Activated naive CD8-positive, alpha-beta T cell treated with anti-CD3 and anti-CD28 coated beads for 36 hours (primary cell): ENCODE measurements at places on chromosomes 1 and 21.

DNA sequence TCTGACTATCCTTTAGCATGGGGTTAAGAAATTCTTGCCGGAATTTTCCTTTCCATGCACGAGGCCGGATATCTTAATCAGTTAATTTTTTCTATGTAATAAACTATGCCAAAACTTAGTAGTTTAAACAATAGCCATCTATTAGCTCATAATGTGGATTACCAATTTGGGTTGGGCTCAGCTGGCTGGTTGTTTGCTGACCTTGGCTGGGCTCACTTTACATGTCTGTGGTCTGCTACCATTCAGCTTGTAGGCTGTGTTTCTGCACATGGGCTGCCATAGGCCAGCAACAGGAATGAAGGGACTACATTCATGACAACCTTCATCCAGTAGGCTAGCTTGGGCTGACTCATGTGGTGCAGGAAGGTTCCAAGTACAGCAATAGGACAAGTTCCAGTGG, 56.0 kb upstream of the NTPCR start:
- peaks cover 5% of the 10 kb centered on the region for H3K27me3 ChIP-seq
- peaks cover 4% of the 10 kb centered on the region for H3K4me1 ChIP-seq
- H3K27ac ChIP-seq, result no peak overlapping the region
- H3K4me3 ChIP-seq, result no peak overlapping the region

DNA sequence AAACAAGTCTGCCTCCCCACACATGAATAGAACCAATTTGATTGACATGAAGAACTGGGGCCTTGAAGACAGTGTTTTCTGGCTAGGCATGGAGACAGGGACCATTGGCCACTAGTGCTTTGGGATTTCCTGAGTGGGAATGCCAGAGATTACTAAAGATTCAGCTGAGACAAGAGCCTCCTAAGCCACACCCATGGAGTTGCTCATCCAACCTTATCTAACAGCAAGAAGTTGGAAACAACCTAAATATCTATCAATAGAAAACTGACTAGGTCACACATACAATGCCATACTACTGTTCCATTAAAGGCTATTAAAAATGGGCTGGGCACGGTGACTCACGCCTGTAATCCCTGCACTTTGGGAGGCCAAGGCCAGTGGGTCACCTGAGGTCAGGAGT, 184.1 kb downstream of the ZBTB18 start:
- H3K27me3 ChIP-seq, result peaks cover 5% of the 10 kb centered on the region
- no peak for DNase-seq
- no peak overlapping the region for H3K4me3 ChIP-seq
- no peak overlapping the region for H3K27ac ChIP-seq

DNA sequence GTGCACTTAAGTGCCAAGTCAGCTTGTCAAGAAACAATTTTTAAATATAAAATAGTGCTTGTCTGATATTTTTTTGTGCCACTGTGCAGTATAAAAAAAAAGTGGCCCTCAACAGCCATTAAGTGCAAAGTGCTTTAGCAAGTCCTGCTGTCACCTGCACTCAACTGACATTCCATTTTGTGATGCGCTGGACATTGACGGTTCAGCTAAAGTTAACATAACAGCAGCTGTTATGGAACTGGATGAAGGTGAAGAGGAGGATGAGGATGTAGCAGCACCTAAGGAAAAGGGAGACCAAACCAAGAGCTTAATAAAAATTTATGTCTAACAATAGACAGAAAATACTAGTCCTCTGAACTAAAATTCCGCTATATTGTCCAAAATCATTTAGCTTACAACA, 7.3 kb upstream of the RBM34 start:
- H3K36me3 ChIP-seq, result peaks cover 15% of the 10 kb centered on the region
- no peak for DNase-seq
- no peaks in the 10 kb centered on the region for H3K4me1 ChIP-seq
- no peak overlapping the region for H3K27ac ChIP-seq
- no peak overlapping the region for H3K4me3 ChIP-seq

DNA sequence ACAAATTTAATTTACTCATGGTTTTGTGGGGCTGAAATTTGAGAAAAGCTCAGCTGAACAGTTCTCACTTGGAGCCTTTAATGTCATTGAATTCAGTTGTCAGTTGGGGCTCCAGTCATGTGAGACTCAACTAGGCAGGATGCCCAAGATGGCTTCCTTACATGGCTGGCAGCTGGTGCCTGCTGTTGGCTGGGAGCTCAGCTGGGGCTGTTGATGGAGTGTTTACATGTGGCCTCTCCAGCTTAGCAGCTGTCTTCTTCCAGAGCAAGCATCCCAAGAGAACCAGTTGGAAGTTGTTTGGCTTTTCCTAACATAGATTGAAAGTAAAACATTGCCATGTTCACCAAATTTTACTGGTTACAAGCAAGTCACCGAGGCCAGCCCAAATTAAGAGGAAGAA, 81.8 kb upstream of the KCNA3 start:
- no peak for DNase-seq
- no peak overlapping the region for H3K4me3 ChIP-seq
- no peak overlapping the region for H3K27ac ChIP-seq
- no peaks in the 10 kb centered on the region for H3K4me1 ChIP-seq

DNA sequence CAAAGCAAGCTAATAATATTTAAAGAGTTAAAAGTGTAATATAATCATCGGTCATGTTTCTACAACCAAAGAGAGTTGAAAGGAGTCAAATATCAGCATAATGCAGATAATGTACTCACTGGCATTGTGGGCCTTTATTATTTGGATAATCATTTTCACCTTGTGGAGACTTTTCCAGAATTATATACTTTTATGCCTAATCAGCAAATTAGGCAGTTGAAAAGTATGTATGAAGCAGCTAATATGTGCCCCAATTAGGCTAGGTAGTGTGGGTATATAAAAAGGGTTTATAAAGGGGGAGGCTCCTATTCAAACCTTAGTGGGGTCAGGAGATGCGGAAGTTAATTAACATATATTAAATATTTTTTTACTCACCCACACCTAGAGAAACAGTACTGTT, 102.8 kb upstream of the HNRNPU start:
- H3K36me3 ChIP-seq, result peaks cover 1% of the 10 kb centered on the region
- no peak overlapping the region for H3K27ac ChIP-seq
- no peaks in the 10 kb centered on the region for H3K27me3 ChIP-seq
- H3K4me3 ChIP-seq, result no peak overlapping the region

DNA sequence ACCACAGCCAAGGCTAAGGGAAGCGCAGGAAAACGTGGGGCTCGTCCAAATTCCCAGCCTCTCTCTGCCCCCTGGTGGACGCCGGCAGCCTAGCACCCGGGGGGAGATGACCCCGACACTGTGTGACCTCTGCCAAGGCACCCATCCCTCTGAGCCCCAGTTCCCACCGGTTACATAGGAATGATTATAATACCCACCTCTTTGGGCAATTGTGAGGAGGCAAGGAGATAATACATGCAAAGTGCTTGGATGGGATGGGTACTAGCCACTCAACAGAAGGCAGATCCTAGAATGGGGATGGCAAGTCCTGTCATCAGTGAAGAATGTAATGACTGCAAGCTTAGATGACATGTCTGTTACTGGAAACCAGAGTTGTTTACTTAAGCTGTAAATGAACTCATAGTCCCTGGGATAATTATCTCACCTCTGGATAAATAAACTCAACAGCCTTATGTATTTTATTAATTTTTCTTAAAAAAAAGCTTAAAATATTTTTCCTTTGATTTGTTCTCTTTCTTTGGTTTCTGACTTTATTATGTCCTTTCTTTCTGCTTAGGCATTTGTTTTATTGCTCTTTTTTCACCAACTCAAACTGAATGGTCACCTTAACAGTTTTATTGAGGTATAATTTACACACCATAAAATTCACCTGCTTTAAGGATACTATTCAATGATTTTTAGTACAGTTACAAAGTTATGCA, 11.3 kb upstream of the BMP8B start:
- H3K27ac ChIP-seq, result peak overlapping the region; percentile 76
- H3K27me3 ChIP-seq, result no peaks in the 10 kb centered on the region
- H3K4me1 ChIP-seq, result peaks cover 9% of the 10 kb centered on the region
- H3K4me3 ChIP-seq, result peak overlapping the region; percentile 63
- peak; percentile 68 for DNase-seq

DNA sequence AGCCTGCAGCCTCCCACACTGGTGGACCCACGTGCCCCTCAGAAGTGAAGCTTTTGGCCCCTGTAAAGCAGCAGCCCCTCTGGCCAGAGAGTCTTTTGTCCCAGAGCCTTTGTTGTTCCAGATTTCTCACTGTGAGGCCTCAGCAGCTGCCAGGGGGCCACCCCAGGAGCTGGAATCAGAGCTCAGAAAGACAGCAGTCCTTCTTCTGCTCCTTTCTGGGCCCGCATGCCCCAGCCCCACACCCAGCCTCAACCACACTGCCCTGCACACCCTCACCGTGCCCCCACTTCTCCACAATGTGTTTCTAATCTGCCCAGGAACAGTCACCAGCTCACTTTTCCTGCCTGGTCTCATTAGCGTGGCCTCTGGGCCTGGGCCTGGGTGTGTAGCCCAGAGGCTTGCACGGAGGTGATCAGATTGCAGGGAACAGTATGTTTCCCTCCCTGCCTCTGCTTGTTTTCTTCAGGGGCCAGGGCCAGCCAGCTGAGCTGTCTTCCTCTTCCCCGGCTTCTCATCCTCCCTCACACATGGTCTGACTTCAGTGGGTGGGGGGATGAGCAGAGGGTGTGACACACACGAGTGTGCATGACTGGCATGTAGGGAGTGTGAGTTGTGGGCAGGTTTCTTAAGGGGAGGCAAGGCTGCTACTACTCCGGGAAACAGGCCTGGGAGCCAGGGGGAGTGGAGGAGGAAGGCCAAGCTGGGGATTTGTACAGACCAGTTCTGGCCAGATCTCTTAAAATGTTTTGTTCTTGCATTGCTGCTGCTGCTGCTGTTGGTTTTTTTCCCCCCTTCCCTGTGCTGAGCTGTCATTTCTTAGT, 82.5 kb upstream of the ZNF648 start:
- peaks cover 11% of the 10 kb centered on the region for H3K27me3 ChIP-seq
- no peak overlapping the region for H3K27ac ChIP-seq
- H3K4me3 ChIP-seq, result no peak overlapping the region
- peaks cover 7% of the 10 kb centered on the region for H3K4me1 ChIP-seq

DNA sequence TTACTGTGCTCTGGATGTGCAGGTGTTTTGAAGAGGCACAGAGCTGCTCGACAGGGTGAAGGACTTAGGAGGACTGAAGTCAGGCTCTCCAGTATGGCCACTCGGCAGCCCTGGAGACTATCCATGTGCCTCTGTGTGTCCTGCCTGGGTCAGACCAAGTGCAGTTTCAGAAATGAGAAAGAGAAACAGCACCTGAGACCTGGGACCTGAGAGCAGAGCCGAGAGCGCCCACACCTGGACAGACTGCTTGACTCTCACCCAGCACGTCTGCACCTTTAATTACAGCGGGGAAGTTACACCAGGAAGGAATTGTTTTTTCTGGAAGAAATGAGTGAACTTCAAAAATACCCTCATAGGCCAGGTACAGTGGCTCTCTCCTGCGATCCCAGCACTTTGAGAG, 59.7 kb upstream of the COL6A1 start:
- no peaks in the 10 kb centered on the region for H3K36me3 ChIP-seq
- peaks cover 5% of the 10 kb centered on the region for H3K4me1 ChIP-seq
- H3K4me3 ChIP-seq, result no peak overlapping the region
- H3K27me3 ChIP-seq, result no peaks in the 10 kb centered on the region
- no peak overlapping the region for H3K27ac ChIP-seq
- no peak for DNase-seq

GRCh38 chr1:178642282-178642681, 82.8 kb upstream of the RALGPS2 start:
- no peak overlapping the region for H3K27ac ChIP-seq
- no peak overlapping the region for H3K4me3 ChIP-seq
- no peaks in the 10 kb centered on the region for H3K36me3 ChIP-seq

GRCh38 chr1:185816460-185816859, 82.3 kb downstream of the HMCN1 start:
- H3K4me3 ChIP-seq, result no peak overlapping the region
- no peaks in the 10 kb centered on the region for H3K36me3 ChIP-seq
- H3K27me3 ChIP-seq, result peaks cover 5% of the 10 kb centered on the region
- H3K4me1 ChIP-seq, result no peaks in the 10 kb centered on the region

- H3K27ac ChIP-seq, result no peak overlapping the region
- no peaks in the 10 kb centered on the region for H3K27me3 ChIP-seq
- H3K4me3 ChIP-seq, result no peak overlapping the region
- peaks cover 3% of the 10 kb centered on the region for H3K36me3 ChIP-seq
- no peak for DNase-seq
Observed at GRCh38 chr1:194277927-194278326, 1091.5 kb upstream of the B3GALT2 start.
